ENCODE measurements at places on chromosomes 5 and 9. TPM values are rescaled to one million over a fixed set of nuclear protein-coding genes. Genes with fewer than 3 reads are reported as not detected.

SLC25A2 gene
- 0.20 TPM for total RNA-seq

FAM78A gene
- 52.8 TPM for total RNA-seq

DNA sequence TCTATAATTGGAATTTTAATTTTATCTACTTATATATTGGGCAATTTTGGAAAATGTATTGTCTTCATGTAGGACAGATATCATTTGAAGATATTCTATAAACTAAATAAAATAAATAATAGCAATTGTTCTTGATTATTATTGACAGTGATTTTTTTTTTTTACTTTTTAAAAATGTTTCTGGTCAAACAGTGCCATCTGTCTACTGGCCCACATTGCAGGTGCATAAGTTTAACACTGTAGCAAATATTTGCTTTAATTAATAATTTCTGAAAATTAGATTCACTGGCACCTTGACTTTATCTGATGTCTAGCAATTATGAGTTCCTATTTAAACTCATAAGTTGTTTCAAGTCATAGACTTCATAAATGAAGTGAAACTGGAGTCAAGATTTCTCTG is 41.1 kb upstream of the ISOC1 start:
- DNase-seq: no peak

- DNase-seq: no peak
Observed at GRCh38 chr5:118647587-118647986, 340.8 kb downstream of the DTWD2 start.

DNA sequence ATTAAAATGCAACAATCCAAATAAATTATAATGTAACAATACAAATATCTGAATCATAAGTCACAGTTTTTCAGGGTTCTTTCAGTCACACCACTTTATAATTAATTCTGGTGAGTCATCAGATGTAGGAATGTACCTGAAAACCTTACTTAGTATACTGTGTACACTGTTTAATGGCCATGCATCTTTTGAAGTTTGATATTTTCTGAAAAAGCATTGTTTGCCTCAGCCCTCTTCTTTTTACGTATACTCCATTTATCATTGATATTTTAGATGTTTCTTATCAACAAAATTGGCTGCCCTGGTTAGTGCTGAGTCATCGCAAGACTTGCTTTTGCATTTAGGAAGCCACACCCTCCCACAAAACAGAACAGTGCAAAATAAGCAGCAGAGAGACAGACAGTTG is 218.6 kb downstream of the PJA2 start:
- DNase-seq: no peak

GRCh38 chr5:152568016-152568415 is 162.9 kb upstream of the NMUR2 start:
- DNase-seq: no peak

DNA sequence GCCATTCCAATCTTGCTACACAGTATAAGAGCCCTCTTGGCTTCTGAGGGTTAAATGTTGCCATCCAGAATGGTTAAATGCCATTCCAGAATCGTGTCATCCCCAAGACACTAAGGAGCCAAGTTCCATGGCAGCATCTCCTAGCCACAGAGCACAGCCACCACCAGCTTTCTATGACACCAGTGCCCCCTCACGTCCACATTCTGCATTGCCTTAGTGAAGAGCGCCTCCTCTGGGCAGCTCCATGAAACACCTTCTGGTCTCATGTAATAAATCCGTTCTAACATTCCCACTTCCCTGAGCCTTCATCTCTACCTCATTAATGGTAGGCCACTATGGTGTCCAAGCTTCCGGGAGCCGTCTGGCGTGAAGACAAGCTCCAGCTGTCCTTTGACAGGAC is 12.4 kb downstream of the CBY3 start:
- DNase-seq: no peak

GRCh38 chr9:8484597-8485191 is 685.1 kb upstream of the DMAC1 start:
- DNase-seq: no peak

- no peak for DNase-seq
Observed at GRCh38 chr9:75397836-75398235, 309.5 kb downstream of the OSTF1 start.

PRSS3 gene
- not detected for total RNA-seq

DNA sequence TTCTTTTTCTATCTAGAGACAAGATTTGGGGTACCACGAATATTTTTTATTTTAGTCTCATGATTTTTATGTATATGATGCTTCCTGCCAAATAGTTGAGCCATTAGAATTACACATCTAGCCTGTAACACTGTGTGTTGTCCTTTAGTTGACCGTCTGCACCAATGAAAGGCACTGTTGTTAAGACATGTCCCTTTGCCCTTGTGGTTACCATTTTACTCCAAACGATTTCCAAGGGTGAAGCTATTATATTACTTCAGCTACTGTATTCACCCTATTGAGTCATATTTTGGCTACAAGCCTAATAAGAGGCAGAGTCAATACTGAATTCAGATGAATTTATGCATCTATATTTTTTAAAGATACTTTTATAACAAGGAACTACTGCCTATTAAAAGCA is 207.6 kb downstream of the CETN3 start:
- no peak for DNase-seq

DNA sequence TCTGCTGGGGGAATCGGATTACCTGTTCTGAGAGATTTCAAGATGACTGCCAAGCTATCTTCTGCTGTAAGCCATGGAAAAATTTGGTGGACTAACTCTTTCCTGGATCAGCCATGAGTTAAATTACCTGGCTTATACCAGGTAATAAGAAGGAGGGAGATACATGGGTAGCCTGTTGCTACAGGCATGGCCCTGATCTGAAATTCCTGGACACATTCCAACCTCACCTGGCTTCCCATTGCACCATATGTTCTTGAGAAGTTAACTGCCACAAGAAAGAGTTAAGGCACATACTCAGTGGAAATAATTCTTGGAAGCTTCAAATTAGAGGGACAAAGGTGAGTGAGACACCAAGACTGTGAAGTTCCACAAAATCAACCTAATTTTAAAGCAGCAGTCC is 371.3 kb downstream of the ACTL7B start:
- DNase-seq: no peak

GRCh38 chr5:50766462-50766861 is 100.0 kb downstream of the PARP8 start:
- DNase-seq: no peak

DNA sequence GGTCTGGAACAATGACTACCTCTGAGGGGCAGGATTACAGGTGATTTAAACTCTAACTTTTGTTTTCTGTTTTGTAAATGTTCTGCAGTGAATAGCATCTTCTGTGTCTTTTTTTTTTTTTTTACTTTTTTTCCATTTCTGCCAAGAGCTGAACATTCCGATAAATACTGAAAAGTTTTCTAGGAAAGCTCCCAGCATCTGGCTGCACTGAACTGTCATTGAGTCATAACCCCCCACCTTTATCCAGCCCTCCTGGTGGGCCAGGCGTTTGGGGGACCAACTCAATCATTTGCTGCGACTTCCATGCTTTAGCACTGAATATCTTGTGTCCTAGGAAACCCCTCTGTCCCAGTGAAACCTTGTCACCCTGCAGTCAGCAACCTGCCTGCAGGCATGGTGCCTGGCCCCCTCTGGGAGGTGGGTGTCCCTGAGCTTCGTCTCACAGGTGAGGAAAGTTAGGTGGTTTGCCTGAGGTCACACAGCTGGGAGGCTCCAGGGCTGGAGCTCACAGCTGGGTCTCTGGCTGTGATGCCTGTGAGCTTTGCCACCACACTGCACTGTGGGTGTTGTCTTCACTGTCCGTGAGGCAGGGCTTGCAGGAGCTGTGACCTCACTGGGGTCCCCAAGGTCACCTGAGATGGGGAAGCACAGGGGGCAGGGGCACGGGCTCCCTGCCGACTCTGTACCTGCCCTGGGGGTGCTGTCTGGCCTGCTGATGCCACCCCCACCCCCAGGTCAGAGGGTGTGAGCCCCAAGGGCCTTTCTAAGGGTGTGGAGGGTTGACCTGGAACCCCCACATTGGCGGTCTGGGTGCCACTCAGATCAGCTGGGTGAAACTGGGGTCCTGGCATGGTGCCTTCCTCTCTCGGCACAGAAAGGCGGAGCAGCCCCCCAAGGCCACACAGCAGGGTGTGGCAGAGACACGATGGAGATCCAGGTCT is 14.1 kb downstream of the PLPP7 start:
- DNase-seq: no peak

DNA sequence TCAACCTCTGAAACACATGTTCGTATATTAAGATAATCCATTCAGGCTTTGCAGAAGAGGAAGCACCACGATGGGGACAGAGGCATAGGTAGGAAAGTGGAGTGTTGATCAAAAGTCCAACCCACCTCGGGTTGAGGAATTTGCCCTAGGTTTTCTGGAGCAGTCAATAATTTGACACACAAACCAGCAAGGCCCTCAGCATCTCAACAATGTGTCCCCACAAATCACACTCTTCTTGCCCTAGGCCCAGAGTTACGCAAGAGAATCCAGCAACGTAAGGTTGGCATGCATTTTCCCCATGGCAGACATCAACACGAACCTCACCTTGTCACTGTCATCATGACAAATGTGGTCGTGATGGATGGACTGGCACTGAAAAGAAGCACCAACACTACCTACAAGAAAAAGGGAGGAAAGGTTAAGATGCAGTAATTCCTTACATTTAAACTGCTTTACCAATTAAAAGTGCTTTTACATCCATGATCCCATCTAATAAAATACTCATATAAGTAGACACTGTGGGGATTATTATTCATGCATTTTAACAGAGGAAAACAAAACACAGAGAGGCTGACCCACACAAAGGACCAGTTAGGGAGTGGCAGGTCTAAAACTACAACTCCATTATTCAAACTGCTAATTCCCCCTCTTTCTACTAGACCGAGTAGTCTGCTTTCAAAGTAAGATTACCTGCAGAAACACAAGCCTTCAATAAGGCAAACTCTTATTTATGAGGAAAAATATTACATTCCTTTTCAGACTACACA is 24.4 kb upstream of the RNF38 start:
- DNase-seq: no peak

GRCh38 chr9:35840881-35841644 is 12.0 kb downstream of the TMEM8B start:
- no peak for DNase-seq

GRCh38 chr5:172111852-172112225 is 76.2 kb downstream of the STK10 start:
- no peak for DNase-seq

GRCh38 chr9:77750981-77751340 is 102.8 kb upstream of the GNA14 start:
- no peak for DNase-seq

- DNase-seq: no peak
Observed at GRCh38 chr5:68012429-68012828, 203.1 kb upstream of the PIK3R1 start.

TMEM174 gene
- not detected for total RNA-seq

CER1 gene
- not detected for total RNA-seq

FBP2 gene
- not detected for total RNA-seq

DNA sequence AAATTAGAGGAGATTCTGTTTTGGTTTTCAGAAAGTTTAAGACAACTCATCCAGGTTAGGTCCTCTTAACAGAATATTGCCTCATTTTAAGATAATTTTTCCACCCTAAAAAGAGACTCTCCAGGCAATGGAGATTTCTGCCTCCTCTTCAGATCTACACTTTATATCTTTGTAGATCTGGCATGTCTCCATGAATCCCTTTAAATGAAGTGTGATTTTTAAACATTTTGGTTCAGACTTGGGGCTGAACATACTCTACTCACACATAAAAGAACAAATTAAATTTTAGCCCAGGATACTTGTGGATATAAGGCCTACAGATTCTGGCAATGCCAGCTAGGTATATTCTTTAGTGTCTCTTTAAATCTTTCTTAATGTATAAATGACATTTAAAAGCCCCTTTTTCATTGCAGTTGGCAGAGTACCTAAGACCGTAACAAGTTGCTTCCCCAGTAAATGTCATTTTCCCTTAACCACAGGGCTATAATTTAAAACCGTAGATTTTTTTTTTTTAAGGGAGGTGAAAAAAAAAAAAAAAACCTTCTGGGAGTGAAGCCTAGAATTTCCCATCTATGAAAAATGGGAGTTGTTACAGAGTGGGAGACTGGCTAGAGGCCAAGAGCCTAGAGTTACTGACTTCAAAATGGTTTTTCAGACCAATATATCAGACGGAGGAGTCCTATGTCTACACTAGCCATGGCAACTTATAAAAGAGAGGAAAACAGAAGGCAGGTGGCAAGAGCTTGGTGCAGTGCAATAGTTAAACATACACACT is 207.8 kb upstream of the TARS1 start:
- DNase-seq: no peak

DNA sequence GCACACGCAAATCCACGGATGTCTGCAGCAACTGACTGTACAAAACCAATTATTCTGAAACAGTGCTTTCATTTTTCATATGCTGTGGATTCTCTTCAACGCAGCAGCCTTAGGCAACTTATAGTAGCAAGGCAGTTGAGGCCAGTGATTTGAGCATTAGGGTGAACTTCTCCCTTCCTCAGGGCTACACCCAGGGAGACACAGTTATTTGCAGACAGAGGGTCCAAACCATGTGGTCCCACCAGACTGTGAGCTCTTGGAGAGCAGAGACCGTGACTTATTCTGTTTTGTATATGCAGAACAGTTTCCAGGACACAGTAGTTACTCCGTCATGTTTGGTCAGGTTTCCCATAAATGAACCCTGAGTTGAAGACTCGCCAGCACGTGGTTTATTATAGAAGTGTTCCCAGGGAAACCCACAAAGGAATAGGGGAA is 19.0 kb upstream of the WHRN start:
- no peak for DNase-seq

- no peak for DNase-seq
Observed at GRCh38 chr5:113280541-113280940, 154.2 kb downstream of the TSSK1B start.
